ENCODE measurements at places on chromosomes 6 and 20.

DNA sequence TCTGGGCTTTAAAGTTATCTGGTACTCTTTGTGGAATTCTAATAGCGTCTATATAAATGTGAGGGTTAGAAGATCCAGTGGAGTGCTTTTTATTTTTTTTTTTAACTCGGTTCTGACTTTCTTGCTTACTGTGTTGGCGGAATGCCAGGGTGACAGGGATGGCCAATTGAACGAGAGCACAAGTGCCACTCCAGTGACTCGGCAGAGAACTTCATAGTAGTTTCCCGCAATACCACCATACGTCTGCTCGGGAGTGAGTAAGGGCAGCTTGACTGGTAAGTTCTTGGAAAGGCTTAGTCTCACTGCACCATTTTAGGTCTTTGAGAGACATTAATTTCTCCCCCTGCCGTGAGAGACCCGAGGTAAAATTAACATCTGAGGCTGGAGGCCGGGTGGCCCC lies 49.4 kb upstream of the TULP1 start:
- no peak for DNase-seq

DNA sequence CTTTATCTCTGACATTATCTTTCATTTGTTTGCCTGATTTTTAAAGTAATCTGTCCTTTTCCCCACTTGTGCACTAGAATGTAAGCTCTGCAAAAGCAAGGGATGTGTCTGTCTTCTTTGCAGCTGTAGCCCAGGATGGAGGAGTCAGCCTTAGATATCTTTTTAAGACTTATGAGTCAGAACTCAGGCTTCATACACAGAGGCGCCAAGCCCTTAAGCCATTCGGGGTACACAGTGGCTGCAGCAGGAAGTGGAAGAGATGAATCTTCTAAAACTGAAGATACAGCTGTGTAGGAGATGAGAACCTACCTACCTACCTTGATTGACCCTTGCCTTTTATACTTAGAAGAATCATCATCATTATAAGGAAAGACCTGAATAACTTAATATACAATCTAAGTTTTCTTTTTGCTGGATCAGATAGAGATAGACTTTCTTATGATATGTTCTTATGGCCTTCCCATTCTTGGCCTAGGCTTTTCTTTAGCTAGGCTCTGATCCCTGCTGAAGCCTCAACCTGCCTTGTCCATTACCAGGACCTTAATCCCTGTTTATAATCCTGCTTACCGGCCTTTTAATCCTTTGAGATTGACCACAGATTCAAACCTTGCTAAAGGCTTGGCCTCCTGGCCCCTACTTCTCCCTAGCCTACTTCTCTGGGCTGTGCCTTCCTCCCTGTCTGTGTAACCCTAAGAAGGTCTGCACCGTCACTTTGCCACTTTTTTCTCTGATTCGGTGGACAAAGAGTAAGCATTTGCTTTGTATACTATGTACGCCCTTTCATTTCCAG lies 304.5 kb downstream of the PRL start:
- DNase-seq, result no peak

DNA sequence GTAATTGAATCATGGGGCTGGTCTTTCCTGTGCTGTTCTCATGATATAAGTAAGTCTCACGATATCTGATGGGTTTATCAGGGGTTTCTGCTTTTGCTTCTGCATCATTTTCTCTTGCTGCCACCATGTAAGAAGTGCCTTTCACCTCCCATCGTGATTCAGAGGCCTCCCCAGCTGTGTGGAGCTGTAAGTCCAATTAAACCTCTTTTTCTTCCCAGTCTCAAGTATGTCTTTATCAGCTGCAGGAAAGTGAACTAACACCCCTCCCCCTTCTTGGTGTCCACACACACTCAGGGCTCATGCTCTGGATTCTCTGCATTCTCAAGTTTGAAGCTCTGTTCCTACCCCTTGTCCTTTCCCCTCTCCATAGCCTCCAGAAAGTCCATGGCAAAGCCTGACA lies 107.1 kb downstream of the THBS2 start:
- DNase-seq, result no peak

DNA sequence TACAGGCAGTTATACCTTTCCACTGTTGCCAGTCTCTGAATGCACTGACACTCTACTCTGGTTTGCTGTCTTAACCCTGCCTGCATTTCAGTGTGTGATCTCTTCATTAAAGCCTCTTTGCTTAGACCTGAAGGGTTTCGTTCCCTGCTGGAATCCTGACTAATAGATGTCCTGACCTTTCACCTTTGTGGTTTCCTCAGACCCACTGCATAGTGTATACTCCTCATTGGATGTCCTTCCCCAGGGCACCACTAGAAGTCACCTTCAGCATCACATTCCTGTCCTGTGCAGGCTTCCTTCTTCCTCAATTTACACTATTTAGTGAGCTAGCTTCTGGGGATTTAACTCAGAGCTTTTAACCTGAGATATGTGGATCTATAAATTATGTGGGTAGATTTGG lies 120.6 kb downstream of the RCAN2 start:
- DNase-seq, result no peak

DNA sequence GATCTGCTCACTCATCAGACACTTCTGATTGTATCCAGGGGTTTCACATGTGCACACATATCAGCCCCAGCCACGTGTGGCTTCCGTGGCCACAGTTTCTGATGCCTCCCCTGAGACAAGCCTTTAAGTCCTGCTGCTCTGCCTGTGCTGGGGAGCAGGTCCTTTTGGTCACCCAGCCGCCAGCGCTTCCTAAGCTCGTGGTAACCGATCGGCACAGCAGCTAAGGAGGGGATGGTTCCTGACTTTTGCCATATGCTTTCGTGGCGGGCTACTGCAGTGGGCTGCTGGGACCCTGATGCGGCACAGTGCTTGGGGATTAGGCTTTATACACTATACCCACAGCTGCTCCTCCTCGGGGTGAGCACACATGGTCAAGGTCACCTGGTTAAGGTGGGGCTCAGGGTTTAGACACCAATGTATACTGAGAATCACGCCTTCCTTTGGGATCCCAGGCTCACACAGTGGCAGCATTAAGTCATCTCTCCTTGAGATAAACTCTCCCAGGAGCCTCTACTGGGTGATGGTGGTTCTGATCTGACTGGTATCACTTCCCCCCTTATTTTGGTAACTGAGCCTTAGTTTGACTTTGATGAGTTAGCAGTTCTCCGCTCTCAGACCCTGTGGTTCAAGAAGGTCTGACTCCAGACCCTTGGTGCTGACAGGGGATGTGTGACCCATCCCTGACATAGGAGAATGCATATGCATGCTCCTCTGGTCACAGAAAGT lies 85.9 kb upstream of the KCNG1 start:
- no peak for DNase-seq

GRCh38 chr20:46219920-46220319 lies 88.4 kb downstream of the CDH22 start:
- DNase-seq, result no peak

GRCh38 chr6:24207413-24207812 lies 81.4 kb downstream of the NRSN1 start:
- no peak for DNase-seq

DNA sequence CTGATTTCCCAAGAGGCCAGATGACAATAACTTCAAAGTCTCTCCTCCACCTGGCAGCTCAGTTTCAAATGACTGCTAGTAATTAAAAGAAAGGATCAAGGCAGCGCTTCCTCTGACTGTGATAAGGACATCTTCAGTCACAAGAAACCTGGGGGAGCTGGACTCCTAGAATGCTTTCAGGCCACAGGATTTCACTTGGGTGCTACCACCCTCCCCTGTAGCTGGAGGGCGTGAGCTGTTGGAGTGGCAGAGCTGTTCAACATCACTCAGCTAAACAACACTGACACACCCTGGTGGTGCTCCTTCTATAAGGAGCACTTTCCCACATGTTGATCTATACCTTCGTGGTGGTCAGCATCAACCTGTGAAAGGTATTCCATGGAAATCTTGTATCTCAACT lies 2.2 kb upstream of the CNR1 start:
- no peak for DNase-seq

DNA sequence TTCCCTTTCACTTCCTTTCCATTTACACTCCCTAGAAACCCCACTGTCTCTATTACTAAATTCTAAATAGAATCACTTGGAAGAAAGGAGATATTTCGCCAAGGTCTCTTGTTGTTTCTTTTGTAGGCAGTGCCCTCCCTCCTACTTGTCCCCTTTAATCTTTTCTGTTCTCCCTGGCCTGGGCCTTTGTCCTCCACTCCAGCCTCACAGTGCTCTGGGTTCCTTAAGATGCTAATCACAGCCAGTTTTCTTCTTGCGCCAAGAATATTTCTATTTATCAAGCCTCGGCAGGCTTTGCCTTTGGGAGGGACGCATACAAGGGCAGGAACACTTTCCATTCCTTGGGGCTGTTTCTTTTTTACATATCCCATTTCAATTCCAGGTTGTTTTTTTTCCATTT lies 520.6 kb upstream of the CHD6 start:
- DNase-seq, result no peak

- no peak for DNase-seq
These were observed 203.4 kb downstream of the TTLL2 start for GRCh38 chr6:167528239-167528638.

DNA sequence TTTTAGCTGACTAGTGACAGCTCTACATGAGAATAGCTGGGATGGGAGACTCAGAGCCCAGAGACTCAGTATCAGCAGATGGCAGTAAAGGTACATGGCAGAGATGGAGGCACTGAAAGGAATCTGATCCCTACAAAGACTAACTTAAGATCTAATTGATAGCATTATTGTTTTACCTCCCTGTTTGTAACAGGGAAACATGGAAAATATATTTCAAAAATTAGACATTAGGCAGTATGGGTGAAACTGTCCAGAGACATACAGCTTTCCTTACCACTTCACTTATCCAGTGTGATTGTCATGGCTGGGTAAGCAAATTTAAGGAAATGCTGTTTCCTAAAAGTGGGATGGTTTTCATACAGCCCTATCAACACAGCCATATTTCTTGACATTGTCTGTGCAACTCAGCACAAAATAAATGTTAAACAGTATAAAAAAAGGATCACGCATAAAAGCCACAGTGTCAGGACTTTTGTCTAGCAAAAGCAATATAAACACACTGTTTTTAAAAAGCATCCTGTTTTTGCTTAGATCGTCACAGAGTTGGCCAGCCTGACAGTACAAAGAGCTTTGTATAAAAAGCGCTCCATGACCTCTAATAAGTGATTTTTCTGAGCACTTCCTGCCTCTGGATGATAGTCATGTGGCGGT lies 376.9 kb downstream of the PHF3 start:
- DNase-seq, result no peak

DNA sequence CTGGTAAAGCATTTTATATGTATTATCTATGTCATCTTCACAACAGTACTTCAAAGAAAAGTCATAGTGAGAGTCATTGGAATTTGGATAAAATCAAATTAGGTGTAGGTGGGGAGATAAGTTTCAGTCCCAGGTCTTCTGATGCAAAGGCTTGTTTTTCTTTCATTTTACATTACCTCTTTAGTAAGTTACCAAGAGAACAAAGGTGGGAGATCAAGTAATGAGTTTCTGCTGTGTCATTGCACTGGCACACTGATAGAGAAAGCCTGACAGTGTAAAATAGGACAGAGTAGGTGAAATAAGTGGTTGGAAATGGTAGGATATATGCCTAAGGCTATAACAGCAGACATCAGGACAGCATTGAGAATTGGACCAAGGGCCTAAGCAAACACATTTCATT lies 250.4 kb downstream of the NKAIN2 start:
- DNase-seq, result no peak

GRCh38 chr20:63847237-63848002 lies 13.9 kb upstream of the ABHD16B start:
- DNase-seq, result no peak
